ENCODE measurements at places on chromosomes 4 and X.

- no peak for DNase-seq
Measured at GRCh38 chrX:100609591-100609990, 24.9 kb downstream of the TNMD start.

DNA sequence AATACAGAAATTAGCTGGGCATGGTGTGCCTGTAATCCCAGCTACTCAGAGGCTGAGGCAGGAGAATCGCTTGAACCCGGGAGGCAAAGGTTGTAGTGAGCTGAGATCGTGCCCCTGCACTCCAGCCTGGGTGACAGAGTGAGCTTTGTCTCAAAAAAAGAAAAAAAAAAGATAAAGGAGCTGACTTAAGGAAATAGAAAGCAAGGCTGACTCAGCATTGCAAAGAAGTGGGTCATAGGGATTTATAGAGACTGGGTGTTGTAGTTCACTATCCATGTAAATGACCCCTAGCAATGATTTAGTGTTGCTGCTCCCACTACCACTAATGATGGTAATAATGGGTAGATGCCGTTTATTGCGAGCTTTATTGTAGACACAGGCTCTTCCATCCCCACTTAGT, 47.6 kb downstream of the ADD1 start:
- DNase-seq: no peak

- no peak for DNase-seq
Measured at GRCh38 chr4:112747036-112747435, 110.1 kb downstream of the LARP7 start.

- no peak for DNase-seq
Measured at GRCh38 chr4:151143162-151143561, 43.7 kb downstream of the RPS3A start.

DNA sequence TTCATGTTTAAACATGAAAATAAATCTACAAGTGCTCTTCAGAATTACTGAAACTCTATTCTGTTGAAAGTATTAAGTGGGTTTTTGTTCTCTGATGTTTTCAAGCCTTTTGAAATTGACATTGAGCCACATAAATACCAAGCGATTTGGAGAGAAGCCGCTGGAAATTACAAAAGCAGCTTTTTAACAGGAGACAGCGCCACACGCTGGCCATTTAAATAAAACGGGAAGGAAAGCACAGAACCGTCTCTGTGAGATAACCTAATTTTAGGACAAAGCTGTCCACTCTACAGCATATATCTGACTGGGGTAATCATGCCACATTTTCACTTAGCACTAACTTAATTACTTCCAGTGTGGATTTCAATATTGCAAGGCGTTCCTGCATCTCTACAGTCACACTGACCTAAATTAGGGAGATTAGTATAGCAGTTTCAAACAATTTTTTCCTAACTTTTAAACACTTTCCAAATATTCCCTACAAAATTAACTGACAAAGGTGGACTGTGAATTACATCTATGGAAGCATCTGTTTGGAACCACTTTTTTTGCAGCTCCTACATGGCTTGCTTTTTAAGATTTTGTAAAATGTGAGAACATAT, 6.8 kb upstream of the ANOS1 start:
- DNase-seq: no peak

GRCh38 chr4:73676136-73676535, 55.9 kb upstream of the RASSF6 start:
- DNase-seq: no peak

DNA sequence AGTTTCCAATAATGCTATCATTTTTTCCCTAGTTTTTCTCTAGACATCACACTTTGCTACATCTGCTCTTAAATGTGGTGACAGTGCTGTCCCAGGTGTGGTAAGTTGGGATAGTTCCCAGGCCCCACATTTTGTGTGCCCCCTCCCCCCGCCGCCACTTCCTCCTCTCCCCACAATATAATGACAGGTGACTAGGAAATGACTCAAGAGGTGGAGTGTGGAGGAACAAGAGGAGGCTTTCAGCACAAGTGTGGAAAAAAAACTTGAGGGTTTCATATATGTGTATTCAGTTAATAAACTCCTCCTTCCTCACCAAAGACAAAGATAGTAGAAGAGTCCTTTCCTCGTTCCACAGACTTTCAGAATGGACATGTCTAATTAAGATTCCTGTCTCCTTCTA, 18.3 kb upstream of the IL21 start:
- DNase-seq: no peak

GRCh38 chr4:22490718-22491315, 25.0 kb downstream of the ADGRA3 start:
- no peak for DNase-seq

- no peak for DNase-seq
Measured at GRCh38 chr4:175671491-175671934, 140.6 kb downstream of the GPM6A start.

- DNase-seq: no peak
Measured at GRCh38 chr4:153273751-153274150, 69.5 kb downstream of the TRIM2 start.

- no peak for DNase-seq
Measured at GRCh38 chr4:23956601-23957364, 66.9 kb upstream of the PPARGC1A start.

GRCh38 chr4:7947927-7948326, 8.3 kb upstream of the AFAP1 start:
- DNase-seq: no peak

- DNase-seq: no peak
Measured at GRCh38 chrX:117610806-117611205, 505.8 kb downstream of the KLHL13 start.

DNA sequence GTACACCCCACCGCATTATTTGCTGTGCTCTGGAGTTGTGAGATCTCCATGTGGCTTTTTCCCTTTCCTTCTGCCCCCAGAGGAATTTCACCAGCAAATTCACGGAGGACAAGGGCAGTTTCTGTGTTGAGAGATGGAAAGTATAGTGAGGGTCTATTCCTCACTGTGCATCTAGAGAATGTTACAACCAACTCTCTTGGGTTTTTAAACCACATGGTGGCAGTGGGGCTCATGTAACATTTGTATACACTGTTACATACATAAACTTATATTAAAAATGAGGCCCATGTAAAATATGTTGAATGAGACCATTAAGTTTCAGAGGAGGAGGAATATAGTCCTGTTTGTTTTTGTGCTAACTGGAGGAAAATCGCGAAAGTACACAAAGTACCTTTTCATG, 909 bp upstream of the PRKG2 start:
- no peak for DNase-seq

- no peak for DNase-seq
Measured at GRCh38 chr4:183790661-183791060, 114.4 kb upstream of the STOX2 start.

DNA sequence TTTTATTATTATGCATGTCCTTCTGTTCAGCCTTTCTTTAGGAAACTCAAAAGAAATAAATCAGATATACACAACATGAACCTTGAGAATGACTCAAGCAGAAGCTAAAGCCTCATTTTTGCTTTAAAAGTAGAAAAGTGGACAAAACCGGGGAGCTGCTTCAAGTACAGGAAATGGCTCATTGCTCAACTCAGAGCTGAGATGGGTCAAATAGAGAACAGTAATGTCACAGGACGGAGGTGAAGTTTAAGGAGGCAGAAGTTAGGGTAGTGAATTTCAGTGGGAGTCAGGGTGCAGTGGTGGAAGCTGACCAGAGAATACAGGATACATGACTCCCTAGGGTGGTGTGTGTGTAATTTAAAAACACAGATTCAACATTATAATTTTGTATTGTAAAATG, 22.2 kb downstream of the PHKA2 start:
- no peak for DNase-seq

DNA sequence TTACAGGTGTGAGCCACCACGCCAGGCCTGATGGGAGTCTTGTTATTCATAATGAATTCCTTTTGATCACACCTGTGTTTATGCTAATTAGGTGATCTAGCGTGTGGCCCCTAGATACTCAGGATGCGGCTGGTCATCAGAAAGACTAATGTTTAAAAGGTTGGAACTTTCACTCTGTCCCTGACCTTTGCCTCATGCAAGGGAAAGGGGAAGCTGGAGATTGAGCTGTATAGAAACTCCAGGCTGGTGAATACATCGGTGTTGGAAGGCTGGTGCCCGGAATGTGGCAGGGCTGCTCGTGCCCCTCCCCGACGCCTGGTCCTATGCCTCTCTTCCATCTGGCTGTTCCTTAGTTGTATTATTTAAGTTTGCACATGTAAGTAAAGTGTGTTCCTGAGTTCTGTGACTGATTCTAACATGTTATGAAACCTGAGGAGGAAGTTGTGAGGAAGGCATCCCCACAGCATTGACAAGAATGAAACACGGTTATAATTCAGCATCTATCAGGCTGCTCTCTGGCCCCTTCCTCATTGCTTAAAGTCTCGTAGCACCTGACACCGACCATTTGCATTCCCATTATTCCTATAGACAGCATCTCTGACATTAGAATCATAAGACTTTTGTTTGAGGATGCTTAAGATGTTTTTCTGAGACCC, 28.9 kb downstream of the CASP3 start:
- no peak for DNase-seq

DNA sequence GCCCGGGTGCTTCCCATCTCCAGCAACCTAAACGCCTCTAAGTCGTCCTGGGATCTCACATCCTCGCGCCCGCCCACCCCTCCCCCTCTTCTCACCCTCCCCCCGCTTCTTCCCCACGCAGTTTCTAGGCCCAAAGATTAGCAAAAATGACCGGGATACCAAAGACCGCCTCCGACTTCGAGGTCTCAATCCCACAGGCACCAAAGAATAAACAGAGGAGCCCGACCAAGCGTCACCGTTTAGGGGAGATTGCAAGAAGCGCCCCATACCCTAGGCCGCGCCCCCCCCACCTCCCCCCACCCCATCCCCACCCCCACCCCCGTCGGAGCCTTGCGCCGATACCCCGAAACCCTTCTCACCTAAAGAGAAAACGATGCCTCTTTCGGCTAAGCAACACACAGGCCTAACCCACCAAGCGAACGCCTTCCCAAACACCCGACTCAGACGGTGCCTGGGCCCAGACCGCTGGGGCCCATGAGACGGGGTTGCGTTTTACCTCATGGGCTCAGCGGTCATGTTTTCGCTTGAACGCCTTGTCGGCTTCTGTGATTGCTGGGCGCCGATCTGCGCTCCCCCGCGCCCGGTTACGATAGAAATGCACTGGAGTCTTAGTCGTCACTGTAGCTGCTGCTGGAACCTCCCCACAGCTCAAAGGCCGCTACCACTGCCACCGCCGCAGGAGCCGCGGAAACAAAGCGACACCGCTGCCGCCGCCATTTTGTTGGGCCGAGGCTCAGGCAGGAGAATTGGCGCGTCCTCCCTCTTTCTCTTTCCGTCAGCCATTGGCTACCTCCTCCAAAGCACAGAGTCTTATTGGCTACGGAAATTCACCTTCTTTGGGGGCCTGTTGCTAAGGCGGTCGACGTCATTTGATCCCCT, at the start of gene ATRX:
ATRX (minus strand) TSS at position 731 of the 879 bp plus-strand sequence; CDS start at position 516, 215 bp downstream.
- peak; percentile 25 for DNase-seq

GRCh38 chr4:159562366-159562765, 459.5 kb downstream of the RAPGEF2 start:
- no peak for DNase-seq

DNA sequence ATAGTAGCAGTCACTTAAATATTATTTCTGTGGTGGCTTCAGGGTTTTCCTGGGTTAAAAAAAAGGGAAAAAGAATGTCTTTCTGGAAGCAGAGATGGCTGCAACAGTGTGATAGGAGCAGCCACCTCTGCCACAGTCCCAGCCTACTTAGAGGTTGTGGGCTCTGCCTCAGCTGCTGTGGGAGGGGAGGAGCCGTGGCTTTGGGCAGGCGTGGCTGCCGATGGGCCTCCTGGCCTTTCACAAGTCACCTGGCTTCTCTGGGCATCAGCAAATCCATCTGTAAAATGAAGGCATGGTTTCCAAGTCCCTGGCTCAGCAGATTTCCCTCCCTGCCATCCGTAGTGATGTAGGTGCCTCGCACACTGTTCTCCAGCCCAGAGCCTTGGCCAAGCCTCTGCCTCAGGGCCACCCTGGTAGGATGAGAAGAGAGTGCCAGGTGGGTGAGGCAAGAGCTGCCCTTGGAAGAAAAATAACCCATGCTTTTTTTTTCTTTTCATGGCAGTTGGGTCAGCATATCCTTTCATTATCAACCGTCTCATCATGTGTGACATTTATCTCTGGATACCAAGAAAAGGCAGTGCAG, 66.1 kb downstream of the PTTG2 start:
- no peak for DNase-seq

DNA sequence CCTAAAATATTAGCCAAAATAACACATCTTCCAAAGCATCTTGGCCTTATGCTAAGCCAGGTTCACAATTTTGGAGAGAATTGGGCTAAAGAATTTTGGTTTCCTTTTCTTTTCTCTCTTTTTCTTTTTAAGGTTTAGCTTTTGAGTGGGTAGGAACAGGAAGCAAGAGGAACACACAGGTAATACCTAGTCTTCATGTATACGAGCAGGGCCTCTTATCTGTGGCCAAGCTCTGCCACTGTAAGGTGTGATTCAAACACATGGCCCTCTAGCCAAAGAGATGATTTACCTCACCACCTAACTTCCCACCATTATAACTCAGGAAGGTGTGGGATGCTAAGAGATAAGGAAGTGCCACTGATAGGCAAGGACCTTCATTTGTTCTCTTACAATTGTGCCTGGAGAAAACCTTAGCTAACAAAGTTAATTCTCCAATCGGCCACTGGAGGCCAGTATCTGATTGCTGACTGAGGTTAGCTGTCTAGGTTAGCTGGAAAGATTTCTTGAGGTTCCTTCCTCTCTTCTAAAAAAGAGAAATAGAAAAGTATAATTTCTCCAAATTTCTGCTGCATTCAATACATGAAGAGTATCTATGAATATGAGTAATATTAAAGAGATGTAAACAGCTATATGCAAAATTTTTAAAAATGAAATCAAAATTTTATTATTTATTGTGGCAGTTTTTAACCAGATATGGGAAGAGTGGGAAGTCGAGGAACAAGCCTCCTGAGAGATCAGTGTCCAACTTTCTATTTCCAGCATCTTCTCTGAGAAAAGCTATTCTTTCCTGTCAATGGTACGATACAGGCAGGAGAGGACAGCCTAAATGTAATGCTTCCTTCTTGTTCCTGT, 30.1 kb upstream of the BBS7 start:
- no peak for DNase-seq

DNA sequence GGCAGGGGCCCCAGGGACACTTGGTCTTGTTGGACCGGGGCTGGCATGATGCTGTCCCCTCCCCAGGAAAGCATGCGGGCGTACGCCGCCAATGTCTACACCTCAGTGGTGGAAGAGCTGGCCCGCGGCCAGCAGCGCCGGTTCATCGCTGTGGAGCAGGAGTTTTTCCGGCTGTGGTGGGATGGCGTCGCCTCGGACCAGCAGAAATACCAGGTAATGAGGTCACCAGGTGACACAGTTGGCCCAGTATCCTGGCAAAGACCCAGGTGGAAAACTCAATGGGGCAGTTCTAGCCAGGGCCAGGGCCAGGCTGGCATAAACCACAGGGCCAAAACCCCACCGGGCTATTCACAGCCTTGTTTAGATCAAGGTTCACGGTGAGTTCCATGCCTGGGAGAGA, 1.5 kb downstream of the MAN2B2 start:
- DNase-seq: no peak

Data from activated CD4-positive, CD25-positive, alpha-beta regulatory T cell (primary cell).